Stimulated activated CD4-positive, alpha-beta T cell treated with anti-CD3 and anti-CD28 coated beads, Interleukin-2, amount 100 ng/mL, for 4 hours (primary cell): ENCODE measurements at places on chromosomes 3 and 15.
A peak's percentile ranks its signal among the peaks of the same experiment; 100 is the strongest.

- DNase-seq, result no peak
Measured at GRCh38 chr3:42732196-42732828, 29.7 kb upstream of the HHATL start.

GRCh38 chr3:156723182-156723619 is 48.8 kb downstream of the TIPARP start:
- DNase-seq, result no peak

- no peak for DNase-seq
Measured at GRCh38 chr3:20072422-20072821, 32.2 kb downstream of the KAT2B start.

DNA sequence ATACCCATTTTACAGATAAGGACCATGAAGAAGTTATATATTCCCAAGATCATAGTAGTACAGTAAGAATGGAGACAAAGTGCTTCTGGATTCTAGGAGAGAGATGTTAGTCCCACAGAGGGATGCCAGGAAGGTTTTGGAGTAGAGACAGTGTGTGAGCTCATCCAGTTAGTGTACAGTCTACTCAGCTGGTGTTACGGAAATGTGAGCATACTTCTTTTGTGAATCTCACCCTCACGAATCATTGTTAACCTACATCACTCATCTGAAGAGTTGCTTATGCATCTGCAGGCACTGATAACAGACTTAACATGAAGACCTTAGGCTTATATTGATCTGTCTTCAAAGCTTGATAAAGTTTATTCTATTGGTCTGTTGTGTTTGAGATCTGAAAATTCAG is 106.6 kb upstream of the PTPRG start:
- no peak for DNase-seq

GRCh38 chr3:128173849-128174248 is 20.6 kb downstream of the EEFSEC start:
- DNase-seq, result no peak

GRCh38 chr15:24763891-24764290 is 88.3 kb downstream of the NPAP1 start:
- DNase-seq, result no peak

GRCh38 chr3:139524841-139525636 is 14.5 kb downstream of the RBP1 start:
- DNase-seq, result no peak

GRCh38 chr15:101167753-101168462 is 83.9 kb downstream of the CHSY1 start:
- peak; percentile 56 for DNase-seq

DNA sequence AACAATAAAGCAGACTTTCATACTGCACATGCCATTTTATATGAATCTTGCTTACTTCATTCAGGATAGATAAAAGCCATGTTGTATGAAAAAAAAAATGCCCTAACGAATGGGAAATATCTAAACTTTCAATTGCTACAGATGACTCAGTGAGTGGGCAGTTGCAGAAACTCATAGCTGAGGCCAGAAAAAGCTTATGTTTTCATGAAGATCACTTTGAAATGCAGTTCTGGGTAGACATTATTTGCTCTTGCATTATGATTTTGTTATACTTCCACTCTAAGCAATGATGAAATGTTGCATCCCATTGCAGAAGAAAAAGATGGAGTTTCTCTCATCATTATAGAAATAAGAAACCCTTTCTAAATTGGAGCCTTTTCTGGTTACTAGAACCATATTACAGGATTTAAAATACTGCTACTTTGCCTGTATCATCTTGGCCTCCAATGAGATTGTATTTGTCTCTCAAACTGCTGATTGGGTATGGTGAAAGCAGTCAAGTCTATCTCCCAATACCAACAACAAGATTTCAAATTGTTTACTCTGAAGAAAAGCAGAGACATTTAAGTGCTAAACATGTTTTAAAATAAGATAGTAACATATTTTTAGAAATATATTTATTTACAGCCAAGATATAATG is 17.0 kb downstream of the PEAK1 start:
- no peak for DNase-seq

DNA sequence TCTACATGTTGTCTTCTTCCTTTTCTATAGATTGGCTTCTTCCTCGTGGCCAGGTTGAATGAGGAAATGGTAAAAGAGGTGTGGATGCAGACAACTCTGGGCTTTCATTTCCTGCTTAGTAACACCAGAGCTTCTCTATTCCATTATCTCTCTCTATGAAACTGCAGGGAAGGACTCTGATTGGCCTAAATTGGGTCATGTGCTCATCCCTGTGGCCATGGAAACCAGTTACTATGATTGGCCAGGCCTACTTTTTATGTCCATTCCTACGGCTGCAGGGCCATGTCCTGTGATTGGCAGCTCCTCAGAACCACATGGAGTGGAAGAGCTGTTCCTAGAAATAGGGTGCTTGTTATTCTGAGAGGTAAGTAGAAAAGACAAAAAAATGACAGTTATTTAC is 486.9 kb upstream of the ADAMTS9 start:
- no peak for DNase-seq

- DNase-seq, result no peak
Measured at GRCh38 chr3:9881441-9881840, 1.4 kb upstream of the CIDEC start.

GRCh38 chr3:196661400-196661799 is 21.9 kb downstream of the NRROS start:
- no peak for DNase-seq

- DNase-seq, result no peak
Measured at GRCh38 chr15:100762913-100763834, 116.5 kb upstream of the ALDH1A3 start.

- no peak for DNase-seq
Measured at GRCh38 chr3:42254566-42254965, 11.4 kb downstream of the CCK start.

- DNase-seq, result peak; percentile 75
Measured at GRCh38 chr15:34583399-34584329, at the start of gene GOLGA8B. TSS of gene GOLGA8B (minus strand) at chr15:34583651. CDS start at chr15:34535912, 47,739 bp downstream.

- DNase-seq, result no peak
Measured at GRCh38 chr3:144264350-144264749, 292.7 kb downstream of the DIPK2A start.

DNA sequence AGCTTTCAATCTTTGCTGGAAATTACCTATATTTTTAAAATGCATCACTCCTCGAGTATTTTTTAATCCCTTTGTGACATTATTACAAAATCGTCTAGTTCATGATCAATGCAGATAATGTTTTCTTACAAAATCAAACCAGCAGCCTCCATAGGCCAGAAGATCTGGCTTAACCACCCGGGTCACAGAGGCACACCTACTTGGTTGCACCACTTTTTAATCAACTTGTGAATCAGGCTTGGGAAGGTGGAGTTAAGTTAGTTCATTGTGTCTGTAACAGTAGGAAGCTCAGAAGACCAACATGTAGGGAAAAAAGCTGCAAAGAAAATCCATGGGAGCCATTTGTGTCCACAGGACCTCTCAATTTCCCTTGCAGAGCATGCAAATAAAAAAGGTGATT is 148.0 kb downstream of the TP63 start:
- DNase-seq, result no peak

DNA sequence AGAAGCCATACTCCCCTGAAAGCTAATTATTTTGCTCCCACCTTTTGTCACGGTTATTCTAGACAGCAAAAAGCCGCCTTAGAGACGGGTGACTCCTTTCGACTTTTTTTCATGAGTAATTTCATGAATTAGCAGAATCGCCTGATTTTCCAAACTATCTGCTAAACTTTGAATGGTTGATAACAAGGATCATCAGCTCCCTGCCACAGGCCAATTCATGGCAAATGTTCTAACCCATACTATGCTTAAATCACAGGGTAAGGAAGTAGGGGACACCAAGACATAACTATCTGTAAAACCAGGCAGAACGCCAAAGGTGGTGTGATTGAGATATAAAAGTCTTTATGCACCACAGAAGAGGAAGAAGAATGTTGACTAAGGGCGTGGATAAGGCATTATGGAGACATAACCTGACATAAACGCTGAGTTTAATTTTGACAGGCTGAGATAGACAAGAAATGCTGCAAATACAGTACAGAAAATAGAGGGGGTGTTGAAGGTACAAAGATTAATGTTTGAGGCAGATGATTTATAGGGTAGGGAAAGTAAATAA is 891 bp upstream of the DMXL2 start:
- no peak for DNase-seq

GRCh38 chr15:77180270-77180669 is 109.4 kb upstream of the TSPAN3 start:
- DNase-seq, result no peak

- peak; percentile 8 for DNase-seq
Measured at GRCh38 chr3:42803414-42804105, 730 bp downstream of the HIGD1A start.

- DNase-seq, result no peak
Measured at GRCh38 chr15:69854521-69855181, 243.1 kb downstream of the TLE3 start.

GRCh38 chr3:172157564-172158258 is 118.3 kb downstream of the FNDC3B start:
- DNase-seq, result no peak

DNA sequence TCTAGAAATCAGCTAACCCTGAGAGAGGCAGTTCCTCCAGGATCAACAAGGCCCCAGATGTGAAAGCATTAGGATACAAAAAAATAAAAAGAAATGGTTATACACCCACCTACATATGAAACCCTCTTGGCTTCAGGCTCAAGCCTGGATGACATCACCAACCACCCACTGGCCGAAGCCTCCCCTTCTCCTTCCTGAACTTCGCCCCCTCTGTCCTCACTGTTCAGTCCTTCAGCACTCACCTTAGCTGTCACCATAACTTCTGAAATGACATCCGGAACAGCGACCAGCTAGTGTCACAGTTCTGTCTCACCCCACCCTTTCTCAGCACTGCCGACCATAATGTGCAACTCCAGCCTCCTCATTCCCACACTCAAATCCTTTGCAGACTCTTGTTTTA is 98.7 kb downstream of the PLCH1 start:
- no peak for DNase-seq
